Regular cardiac myocyte (primary cell): ENCODE measurements at places on chromosomes 6 and 20. TPM values are rescaled to one million over a fixed set of nuclear protein-coding genes. Genes with fewer than 3 reads are reported as not detected.

PRL gene
- total RNA-seq: not detected in 2 replicates

KCNQ5 gene
- 5.1 and 7.9 TPM in 2 replicates for total RNA-seq

GJA10 gene
- not detected in 2 replicates for total RNA-seq

ANKEF1 gene
- total RNA-seq: 0.96 and 2.3 TPM in 2 replicates

DCDC2 gene
- 1.5 and 1.7 TPM in 2 replicates for total RNA-seq

TXLNB gene
- under 0.01 and 0.28 TPM in 2 replicates for total RNA-seq

ZSCAN23 gene
- total RNA-seq: 1.9 and 3.9 TPM in 2 replicates

MEP1A gene
- total RNA-seq: not detected in 2 replicates

SCGN gene
- not detected in 2 replicates for total RNA-seq

OR12D3 gene
- not detected in 2 replicates for total RNA-seq

OXT gene
- total RNA-seq: not detected in 2 replicates

RAB23 gene
- total RNA-seq: 33.0 and 60.3 TPM in 2 replicates

DUSP15 gene
- 0.56 TPM in 1 of 2 replicates, not detected in the other for total RNA-seq
